ENCODE measurements at places on chromosomes 11 and 22.

DNA sequence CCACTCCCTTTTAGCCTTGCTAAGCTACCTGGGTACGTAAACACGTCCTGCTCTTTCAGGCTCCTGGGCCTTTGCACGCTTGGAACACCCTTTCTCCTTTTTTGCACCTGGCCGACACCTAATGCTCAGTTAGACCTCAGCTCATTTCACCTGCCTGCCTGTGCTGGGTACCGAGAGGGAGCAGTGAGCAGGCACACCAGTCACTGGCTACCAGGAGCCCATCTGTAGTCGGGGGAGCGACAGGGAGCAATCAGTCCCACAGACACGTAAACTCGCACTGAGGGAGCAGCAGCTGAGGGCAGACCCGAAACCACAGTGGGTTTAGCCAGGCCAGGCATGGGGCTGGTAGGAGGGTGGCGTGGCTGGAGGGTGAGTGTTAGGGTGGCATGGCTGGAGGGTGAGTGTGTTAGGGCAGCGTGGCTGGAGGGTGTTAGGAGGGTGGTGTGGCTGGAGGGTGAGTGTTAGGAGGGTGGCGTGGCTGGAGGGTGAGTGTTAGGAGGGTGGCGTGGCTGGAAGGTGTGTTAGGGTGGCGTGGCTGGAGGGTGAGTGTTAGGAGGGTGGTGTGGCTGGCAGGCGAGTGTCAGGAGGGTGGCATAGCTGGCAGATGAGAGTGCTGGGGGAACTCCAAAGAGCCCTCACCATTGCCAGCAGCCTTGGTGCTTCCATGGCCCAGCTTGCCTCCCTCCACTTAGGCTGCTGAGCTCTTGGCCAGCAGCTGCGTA lies 6.4 kb upstream of the GTSE1 start:
- no peak for DNase-seq

- no peak for DNase-seq
Observed at GRCh38 chr22:27247701-27248434, 553.7 kb downstream of the MN1 start.

DNA sequence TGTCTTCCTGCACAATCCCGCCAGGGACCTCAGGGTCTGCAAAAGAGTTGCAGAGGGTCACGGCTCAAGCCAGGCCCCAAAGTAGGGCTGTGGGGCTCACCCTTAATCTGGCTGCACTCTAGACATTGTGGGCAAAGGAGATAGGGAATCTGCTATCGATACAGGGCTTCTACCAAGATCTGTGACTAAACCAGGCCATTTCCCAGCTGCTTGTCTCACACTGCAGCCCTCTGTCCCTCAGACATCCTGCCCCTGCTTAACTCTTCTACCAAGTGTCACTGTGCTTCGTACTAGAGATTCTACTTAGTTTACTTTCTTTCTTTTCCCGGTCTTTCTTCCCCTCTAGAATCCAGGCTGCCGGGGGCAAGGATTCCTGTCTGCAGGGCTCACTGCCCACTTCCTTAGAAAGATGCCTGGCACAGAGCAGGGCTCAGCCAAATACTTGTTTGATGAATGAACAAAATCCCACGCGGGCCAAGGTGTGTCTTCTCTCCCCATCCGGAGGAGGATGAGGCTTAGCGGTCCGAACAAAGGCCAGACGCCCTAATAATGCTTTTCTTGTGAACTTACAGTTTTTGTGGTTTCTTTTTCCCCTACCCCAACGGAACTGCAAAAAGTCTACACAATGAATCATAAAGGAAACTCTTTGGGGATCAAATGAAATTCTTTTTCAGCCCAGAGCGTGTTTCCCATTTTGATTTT lies 61.3 kb upstream of the ANO1 start:
- no peak for DNase-seq

- no peak for DNase-seq
Observed at GRCh38 chr11:79226126-79226525, 214.7 kb downstream of the TENM4 start.

DNA sequence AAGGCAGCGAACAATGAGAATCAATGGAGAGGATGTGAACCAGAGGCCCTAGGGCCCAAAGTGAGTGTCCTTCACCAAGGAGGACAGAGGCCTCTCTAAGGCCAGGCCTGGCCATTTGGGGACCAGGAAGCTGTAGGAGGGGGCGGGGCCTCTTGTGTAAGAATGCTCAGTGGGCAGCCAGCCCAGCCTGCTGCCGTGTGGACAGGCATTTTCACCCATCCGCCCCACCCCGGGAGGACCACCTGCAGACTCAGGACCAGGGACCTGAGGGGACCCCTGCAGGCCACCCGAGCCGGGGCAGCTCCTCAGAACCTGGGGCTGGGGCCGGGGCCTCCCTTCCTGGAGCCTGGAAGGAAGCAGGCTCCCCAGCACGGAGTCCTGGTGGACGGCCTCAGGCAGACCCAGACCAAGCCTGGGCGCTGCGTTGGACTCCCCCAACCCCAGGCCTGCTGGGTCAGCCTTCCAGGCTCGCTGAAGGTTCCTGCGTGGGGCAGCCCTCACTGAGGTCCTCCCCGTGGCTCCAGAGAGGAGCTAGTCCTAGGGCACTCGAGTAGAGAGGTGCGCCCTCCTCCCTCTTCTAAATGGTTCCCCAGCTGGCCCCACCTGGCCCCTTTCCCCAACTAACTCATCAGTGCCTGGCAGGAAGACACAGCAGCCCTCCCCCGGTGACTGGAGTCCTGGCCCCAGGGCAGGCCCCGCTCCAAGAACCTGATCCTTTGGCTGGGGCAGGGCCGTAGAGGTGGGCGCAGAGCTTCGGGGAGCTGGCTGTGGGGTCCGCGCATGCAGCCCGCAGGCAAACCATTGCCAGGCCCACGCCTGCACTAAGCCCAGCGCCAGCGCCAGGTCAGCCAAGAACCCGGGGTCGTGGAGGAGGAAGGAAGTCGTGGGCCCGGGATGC lies 1.5 kb upstream of the TRABD start:
- no peak for DNase-seq

GRCh38 chr22:21068681-21069276 lies 23.0 kb downstream of the LRRC74B start:
- no peak for DNase-seq
